ENCODE measurements at places on chromosomes 6 and 20.
A peak's percentile ranks its signal among the peaks of the same experiment; 100 is the strongest.

- no peak for DNase-seq
These were observed 16.4 kb downstream of the PSMB1 start for GRCh38 chr6:170536671-170537070.

DNA sequence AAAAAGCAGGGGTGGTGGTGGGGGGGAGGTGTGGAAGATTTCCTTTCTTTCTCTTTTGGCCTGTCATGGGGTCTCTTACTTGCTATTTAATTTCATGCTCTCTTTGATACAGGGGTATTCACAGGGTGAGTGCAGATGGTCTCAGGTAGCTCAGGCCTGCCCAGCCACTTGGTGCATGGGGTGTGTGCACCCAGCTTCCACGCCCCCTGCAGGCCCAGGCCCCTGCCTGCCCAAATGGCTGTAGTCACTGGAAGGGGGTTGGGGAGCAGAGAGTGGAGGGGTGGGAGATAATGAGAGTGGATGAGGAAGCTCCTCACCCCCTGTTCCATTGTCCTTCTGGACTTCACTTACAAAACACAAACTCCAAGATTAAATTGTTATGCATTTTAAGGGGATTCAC lies 133.6 kb upstream of the SGK1 start:
- no peak for DNase-seq

GRCh38 chr20:50929299-50930138 lies 1.7 kb downstream of the ADNP start:
- DNase-seq, result peak; percentile 69

- no peak for DNase-seq
These were observed at the start of gene FOXC1 for GRCh38 chr6:1609648-1610496. FOXC1 (plus strand) TSS chr6:1609915; CDS start chr6:1610446, 531 bp downstream.

DNA sequence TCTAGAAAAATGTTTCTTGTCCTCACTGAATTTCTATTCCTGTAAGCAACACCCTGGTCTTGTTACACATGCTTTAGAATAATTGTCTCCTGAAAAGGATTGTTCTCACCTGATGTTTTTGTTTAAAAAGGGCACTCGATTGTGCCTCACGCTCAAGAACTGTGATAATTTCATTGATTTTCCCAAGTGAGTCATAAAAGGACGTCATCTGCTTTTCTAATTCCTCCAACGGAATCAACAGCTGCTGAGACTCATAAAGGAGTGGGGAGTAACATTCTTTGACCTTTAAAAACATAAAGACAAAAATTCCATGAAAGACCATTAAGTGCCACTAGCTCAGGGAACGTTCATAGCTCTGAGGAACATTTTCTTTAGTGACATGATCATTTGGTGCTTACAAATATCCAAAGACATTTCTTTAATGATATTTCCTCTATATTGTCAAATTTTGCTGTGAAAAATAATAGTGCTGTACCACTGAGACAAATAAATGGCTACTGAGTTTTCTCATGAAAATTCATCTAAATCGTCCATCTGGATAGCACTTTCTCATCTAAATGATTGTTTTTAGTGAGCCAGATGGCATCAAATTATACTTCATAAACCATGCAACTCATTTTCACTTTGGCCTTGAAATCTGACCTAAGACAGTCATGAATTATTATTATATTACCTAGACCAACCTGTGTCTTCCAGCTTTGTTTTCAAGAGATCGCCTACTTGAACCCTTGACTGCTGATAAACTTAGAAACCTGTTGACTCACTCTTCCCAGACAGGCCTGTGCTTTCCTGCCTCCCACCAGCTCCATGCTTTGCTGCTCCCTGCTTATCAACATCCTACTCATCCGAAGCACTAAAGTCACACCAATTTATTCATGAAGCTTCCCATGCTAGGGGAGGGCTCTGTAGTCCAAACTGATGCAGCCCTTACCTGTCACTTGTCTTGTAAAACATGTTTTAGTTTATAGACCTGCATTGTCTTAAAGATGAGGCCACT lies 178.2 kb downstream of the SYNE1 start:
- DNase-seq, result no peak

- no peak for DNase-seq
These were observed 16.7 kb upstream of the ENTPD6 start for GRCh38 chr20:25178563-25179438.

GRCh38 chr6:160293844-160294243 lies 35.2 kb upstream of the SLC22A2 start:
- DNase-seq, result no peak

GRCh38 chr6:139742671-139743070 lies 368.2 kb upstream of the CITED2 start:
- no peak for DNase-seq

GRCh38 chr20:21189761-21190523 lies 64.1 kb downstream of the KIZ start:
- no peak for DNase-seq

DNA sequence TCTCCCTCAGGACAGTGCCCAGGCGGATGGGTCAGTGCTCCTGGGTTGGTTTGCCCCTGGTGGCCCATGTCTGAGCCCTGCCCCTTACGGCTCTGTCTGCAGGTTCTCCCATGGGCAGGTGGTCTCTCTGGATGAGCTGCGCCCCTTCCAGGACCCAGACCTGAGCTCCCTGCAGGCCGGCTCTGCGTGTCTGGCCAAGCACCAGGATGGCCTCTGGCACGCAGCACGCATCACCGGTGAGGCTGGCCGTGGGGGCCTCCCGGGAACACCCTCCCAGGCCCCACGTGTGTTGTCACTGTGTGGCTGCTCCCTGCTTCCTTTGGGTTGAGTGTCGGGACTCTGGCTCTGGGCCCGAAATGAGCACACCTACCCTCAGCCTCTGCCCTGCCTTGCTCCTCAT lies 3.3 kb upstream of the LIME1 start:
- no peak for DNase-seq

DNA sequence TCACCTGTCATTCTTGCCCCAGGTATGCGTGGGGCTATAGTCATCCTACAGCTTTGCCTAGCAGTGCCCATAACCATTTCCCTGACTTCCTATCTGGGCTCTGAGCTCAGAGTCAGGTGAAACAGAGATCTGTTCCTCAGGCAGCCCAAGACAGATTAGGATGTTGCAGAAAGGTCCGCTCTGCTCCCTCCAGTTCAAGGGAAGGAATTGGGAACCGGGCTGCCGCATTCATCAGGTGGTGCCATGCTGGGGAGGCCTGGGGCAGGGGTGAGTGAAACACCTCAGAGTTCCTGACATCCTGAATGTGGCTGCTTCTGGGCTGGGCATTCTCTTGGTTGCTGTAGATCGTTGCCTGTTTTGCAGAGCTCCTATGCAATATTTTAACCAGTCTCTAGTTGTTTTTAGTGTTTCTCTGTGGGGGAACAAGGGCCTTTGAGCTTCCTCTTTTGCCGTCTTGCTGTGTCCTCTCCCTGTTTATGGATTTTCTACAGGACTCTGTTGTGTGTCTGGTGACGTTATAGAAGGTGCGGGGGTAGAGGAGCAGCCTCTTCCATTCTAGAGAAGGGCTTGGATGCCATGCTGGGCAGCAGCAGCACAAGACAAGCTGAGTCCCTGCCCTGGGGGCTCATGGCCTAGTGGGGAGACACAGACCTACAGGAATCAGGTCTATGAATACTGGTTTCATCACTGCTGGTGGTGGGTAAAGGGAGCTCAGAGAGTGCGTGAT lies 9.2 kb downstream of the ENTPD6 start:
- DNase-seq, result no peak

- no peak for DNase-seq
These were observed 143.1 kb downstream of the DTNBP1 start for GRCh38 chr6:15519681-15520080.

- DNase-seq, result no peak
These were observed 35.4 kb downstream of the TMX4 start for GRCh38 chr20:7984192-7984591.

DNA sequence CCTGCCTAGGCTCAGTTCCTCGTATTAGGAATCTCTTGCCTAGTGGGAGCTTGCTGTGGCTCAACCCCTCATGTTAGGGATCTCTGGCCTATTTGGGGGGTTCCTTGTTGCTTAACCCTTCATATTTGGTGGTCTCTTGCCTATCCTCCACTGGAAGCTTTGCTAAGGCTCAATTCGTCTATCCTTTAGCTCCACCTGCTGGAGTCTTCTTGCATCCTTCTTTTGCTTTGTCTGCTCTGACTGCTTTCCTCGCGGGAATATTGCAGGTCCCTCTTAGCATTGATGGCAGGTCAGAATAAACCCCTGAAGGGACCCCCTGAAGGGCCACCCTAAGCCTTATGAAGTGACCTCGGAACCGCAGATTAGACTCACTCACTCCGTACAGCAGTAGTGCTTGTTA lies 203.0 kb upstream of the TBX18 start:
- no peak for DNase-seq

- no peak for DNase-seq
These were observed 66.9 kb downstream of the ARID1B start for GRCh38 chr6:156844089-156844488.

- DNase-seq, result no peak
These were observed 134.5 kb upstream of the HMGN3 start for GRCh38 chr6:79369026-79369425.

GRCh38 chr6:18266523-18266912 lies 2.2 kb upstream of the DEK start:
- no peak for DNase-seq

DNA sequence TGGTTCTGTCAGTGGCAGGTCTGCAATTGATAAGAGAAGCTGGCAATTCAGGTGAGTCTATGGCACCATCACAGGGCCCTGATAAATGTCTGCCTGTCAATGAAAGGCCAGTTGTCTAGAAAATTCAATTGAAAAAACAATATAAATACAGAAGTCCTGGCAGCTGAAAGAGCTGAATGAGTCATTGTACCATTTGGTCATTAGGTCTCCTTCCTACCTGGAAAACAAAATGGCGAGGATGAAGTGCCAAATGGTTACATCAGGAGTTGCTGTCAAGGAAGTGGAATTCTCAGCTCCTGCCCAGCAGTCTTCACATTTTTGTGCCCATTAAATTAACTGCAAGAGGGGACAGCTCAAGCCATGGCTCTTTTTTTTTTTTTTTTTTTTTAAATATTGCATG lies 37.7 kb downstream of the PEX7 start:
- DNase-seq, result no peak

GRCh38 chr6:150738092-150738629 lies 127.3 kb upstream of the MTHFD1L start:
- DNase-seq, result no peak

GRCh38 chr6:129481706-129482105 lies 228.3 kb downstream of the ARHGAP18 start:
- no peak for DNase-seq

GRCh38 chr20:58086763-58087561 lies 141.5 kb downstream of the ANKRD60 start:
- DNase-seq, result no peak

DNA sequence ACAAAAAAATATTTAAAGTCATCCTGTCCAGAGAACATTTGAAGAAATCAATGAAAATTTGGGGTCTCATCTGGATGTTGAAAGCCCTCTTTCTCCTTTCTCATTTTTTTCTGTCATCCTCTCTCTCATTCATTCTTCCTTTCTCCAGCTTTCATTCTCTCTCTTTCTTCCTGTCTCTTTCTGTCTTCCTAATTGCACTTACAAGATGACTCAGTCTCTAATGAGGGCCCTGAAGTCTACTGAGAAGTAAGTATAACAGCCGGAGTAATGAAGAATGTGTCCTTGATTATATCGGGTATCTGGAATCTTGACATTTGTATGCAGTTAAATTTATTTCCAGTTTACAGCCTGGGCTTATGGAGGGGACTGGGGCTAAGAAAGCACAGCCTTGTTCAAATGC lies 232.2 kb upstream of the SULF2 start:
- no peak for DNase-seq
